Eye (tissue), 1 donor: ENCODE measurements at places on chromosomes 4 and X.
A peak's percentile ranks its signal among the peaks of the same experiment; 100 is the strongest.

DNA sequence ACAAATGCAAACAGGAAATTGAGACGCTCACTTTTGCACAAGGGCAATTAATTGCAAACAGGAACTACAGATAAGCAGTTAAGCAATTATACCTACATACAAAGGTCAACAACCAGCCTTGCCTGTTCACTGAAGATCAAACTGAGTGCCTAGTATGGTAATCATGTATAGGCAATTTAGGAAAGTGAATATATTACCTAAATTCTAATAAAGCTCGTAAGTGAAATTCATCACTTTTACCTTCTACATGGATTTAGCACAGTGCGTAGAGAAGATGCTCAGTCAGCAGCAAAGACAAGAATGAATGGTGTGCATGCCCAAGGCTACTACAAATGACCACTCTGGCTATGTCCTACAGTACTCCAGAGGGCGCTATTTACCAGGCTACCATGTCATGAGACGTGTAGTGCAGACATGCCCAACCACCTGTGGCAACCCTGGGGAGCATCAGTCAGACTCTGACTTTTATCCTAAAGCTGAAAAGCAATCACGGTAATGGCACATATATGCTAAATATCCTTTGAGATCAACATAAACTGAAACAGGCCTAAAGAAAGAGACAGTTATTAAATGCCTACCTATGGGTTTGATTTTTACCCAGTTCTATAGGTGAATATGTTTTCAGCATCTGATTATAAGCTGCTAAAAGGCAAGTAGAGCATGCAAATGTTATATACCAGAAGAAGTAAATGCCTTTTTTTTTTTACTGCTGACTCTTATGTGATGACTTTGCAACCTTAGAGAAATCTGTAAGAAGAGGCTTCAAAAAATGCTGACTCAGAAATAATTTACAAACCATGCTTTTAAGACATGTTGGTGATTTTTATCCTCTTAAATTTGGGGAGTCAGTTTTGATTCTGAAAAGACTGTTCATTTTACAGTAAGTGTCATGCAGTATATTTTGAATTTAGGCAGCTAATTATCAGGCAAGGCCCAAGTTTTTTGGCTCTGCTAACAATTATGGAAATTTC, 178.0 kb downstream of the PPP3CA start:
- peak; percentile 65 for DNase-seq

DNA sequence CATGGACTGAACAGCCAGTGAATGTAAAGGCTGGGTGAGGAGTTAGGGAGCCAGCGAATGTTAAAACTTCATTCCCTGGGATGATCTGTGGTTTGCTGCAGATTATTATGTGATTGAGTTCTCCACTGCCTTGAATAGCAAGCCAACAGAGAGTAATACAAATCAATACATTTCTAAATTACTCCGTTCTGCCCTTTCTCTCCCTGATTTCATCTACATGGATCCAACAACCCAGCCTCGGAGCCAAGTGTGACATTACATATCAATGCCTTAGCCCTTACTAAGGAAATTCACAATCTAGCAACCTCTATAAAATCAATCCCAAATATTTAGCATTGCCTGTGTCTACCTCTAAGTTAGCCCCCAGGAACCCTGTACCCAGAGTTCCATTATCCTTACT, 11.0 kb downstream of the HSD17B13 start:
- DNase-seq = no peak

GRCh38 chrX:37753384-37753783, 26.5 kb upstream of the CYBB start:
- no peak for DNase-seq

- DNase-seq = no peak
Observed at GRCh38 chrX:7061429-7061828, 86.1 kb upstream of the STS start.

- DNase-seq = no peak
Observed at GRCh38 chr4:104905546-104905945, 241.1 kb upstream of the TET2 start.

DNA sequence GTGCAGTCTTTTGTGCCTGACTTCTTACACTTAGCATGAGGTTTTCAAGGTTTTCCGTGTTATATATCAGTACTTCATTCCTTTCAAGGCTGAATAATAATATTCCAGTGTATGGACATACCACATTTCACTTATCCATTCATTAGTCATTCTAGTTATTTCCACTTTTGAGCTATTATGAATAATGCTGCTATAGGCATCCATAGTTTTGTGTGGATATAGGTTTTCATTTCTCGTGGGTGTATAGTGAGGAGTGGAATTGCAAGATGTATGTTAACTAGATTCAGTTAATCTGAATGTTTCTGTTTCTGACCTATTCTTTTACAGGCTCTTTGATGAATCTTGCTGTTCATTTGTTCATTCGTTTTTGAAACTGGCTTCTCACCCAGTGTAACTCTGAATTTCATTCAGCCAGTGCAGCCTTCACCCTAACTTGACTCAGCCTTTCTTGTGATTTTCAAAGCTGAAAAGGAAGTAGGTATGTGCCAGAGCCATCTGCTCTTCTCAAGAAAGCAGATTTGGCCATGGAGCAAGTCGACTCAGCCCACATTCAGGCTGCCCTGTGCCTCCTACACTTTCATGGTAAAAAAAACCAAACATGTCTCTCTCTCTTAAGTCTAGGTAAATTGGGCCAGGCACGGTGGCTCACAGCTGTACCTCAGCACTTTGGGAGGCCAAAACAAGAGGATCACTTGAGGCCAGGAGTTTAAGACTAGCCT, 56.3 kb upstream of the NOCT start:
- DNase-seq = no peak

GRCh38 chr4:62015043-62015739, 815.1 kb downstream of the ADGRL3 start:
- no peak for DNase-seq

DNA sequence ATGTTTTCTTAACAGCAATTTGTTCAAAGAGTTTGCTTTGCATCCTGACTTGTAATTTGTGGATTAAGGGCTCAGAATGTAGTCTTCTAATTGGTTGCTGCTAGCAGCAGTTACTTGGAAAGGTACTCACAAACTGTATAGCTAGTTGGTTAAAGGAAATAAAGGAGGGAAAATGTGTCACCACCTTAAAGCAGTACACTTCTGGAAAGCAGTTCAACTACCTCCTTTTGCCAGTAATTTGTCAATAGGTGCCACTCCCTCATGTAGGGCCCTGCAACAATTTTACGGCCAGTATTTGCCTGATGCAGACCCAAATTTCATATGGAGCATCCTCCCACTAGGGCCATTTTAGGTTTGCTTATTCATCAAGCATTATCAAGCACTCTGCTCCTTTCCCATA, 20.8 kb downstream of the AMOT start:
- no peak for DNase-seq
